ENCODE measurements at places on chromosomes 4 and X.

DNA sequence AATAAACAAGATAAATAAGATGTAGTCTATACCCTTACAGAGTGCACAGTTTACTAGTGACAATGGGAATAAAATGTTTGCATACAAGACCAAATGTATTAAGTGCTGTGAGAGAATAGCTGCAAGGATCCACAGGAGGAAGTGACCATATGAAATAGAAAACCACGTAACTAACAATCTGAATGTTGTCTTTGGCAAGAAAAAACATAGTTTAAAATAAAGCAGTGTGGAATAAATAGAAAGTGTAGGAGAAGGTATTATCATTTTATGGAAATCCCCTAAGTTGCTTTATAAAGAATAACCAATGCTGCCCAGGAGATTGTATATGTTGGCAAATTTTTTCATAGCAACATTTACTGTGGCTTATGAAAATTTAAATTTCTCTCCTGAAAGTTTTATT, 116.1 kb downstream of the PCDH7 start:
- no peak for DNase-seq

DNA sequence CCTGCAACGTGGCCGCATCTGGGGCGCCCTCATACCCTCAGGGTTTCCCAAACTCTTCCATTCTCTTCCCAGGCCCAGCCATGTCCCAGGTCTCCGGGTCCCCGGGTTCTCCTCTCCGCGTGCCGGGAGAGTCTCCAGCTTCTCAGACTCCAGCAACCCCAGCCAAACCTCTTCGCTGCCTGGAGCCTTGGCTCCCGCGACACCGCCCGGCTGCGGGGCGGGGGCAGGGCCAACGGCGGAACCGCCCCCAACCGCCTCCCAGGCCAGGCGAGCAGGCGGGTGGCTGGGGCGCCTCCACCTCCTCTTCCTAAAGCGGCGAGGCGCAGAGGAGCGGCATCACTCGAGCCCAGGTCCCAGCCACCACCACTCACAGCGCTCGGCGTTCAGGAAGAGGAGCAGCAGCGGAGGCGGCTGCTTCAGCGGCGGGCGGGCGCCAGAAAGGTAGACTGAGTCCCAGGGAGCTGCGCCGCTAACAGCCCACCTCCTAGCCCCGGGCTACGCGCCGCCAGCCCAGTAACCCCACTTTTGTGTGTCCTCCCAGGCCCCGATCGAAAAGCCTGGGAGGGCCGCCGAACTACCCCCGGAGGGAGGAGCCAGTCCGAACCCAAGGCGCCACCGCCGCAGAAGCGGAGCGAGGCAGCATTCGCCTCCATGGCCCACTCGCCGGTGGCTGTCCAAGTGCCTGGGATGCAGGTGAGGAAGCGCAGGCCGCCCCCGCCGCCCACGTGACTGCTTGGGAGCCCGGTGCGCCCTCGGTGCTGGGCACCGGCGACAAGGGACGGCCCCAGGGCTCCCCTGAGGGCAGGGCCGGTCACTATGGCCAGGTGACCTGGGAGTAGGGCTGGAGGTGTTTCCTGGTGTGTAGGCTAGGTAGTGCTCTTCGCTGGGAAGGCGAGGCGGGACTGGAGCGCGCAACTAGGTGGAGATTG, at the start of gene STK26:
Gene STK26 (plus strand): TSS at position 336 of the 929 bp plus-strand sequence. CDS start 316 bp downstream, at position 652.
- peak; percentile 81 for DNase-seq

DNA sequence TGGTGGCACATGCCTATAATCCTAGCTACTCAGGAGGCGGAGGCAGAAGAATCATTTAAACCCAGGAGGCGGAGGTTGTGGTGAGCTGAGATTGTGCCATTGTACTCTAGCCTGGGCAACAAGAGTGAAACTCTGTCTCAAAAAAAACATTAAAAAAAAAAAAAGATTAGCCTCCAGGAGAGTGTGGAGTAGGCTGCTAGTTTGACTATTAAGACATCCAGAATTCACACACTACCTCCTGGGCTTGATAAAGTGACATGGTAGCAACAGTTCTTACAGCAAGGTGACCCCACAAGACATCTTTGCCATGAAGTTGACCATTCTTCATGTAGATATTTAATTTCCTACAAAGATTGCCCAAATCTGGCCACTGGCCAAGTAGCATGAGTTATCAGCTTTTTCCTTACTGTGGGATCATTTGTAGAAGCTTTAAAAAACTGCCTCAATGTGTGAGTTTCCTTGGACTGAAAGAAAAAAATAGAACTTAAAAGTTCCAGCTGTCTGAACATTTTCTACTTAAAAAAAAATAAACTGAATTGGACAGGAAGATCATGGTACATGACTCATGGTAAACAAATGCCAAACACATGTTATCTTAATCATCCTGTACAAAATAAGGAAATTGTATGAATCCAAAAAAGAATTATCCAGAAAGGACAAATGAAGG, 35.3 kb upstream of the SPRY1 start:
- DNase-seq, result no peak

- DNase-seq, result no peak
Measured at GRCh38 chr4:16967722-16968121, 69.3 kb upstream of the LDB2 start.

GRCh38 chrX:30706216-30706775, 53.1 kb downstream of the GK start:
- no peak for DNase-seq
